ENCODE measurements at places on chromosomes 6 and 20.

DNA sequence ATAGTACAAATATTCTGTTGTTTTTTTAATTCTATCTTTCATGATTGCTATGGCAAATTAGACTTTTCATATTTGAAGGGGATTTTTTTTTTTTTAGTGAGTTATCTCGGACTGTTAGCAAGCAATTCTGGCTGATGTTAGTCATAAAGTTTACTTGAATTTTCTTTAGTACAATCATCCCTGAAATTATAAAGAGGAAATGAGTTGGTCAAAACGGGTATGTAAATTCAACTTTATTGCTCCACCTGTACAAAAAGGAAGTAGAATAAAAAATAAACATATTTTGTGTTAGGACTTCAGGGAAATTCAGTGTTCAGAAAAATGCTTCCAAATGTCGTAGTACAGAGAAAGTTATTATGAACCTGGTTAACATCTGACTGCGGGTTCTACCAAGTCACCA lies 40.3 kb downstream of the PPP1R14C start:
- DNase-seq, result no peak

DNA sequence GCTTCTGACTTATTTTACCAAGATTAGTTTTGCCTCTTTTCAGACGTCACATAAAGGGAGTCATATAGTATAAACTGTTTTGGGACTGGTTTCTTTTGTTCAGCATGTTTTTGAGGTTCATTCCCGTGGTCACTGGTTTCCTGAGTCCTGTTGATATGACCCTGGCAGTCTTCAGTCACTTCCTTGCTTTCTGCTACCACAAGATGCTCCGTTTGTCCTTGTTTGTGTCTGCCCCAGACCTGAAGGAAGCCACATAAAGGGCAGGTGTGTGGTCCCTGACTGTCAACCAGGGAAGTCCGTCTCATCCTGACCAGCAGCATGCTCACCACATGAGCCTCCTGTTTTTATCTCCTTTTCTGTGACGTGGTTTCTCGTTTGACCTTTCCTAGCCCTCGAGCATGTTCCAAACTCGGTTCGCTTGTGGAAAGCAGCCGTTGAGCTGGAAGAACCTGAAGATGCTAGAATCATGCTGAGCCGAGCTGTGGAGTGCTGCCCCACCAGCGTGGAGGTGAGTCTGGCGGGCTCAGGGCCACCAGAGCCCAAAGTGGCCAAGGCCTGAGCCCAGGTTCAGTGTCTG lies 26.1 kb upstream of the C20orf204 start:
- no peak for DNase-seq

GRCh38 chr6:6057442-6058053 lies 50.8 kb upstream of the NRN1 start:
- DNase-seq, result no peak

DNA sequence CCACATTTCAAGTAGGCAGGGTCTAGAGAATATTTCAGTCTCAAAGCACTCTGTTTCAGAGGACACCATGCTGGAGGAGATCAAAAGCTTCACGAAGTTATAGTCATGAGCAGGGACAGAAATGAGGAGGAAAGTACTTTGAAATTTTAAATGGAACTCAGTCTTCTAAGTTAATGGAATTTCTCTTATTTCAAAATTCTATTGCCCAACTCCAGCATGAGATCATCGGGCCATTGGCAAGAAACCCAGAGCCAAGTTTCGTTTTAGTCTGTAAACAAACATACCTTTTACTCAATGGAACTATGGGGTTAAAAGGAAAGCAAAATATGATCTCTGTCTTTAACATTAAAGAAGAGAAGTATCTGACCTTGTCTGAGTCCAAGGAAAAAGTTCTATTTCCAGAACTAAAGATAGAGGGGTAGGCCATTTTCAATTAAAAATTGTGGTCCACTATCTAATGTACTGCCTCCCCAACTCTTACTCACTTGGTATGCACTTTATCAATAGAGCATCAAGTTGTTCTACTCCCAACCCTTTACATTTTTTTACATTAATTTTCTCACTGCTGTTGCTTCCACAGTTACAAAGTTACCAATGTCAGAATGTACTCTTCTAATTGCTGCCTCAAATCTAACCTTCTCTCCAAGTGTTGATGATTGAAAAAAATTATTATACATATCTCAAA lies 235.3 kb upstream of the NRSN1 start:
- DNase-seq, result no peak

DNA sequence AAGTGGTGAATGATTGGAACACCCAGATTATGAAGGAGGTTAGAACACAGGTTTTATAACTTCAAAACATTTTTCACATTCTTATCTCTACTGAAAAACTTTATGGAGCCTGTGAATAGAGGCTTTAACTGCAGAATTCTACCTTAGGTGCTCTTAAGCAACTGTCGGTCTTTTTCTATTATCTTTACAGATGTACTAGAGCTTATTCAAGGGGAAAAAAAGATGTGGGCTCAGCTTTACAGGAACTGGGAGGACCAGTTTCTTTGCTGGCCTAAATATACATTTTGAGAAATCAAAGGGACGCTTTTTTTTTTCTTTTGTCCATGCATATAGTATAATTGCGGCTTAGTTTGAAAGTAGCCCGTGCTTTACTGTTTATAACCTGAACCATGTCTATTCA lies 58.9 kb downstream of the UST start:
- DNase-seq, result no peak

Data from stimulated activated CD8-positive, alpha-beta memory T cell treated with anti-CD3 and anti-CD28 coated beads, Interleukin-4, amount 100 ng/mL, for 4 hours (primary cell).